Skin of body (tissue), 3 donors: ENCODE measurements at places on chromosomes 3 and 15. TPM values are rescaled to one million over a fixed set of nuclear protein-coding genes. Genes with fewer than 3 reads are reported as not detected.

GRCh38 chr3:50288387-50289007 lies 3.7 kb downstream of the IFRD2 start:
- DNase-seq = no peak

CACNA2D3 gene
- total RNA-seq = 1.2 TPM

DNA sequence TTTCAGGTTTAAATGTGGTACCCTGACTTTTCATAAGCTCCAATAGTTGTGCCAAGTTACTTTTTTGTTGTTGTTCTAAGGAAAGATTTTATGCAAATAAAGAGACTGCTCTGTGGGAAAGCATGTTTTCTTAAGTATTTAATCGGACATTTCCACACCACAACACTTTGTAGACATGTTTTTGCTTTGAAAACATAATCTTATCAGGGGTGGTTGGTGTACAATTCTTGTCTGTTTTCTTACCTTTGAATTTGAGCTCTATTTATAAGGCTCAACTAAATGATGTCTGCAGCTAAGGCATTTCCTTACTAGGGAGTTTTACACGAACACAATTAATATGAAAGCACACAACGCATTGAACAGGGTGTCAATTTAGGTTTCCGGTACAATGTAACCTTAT lies 81.5 kb upstream of the CDIN1 start:
- DNase-seq = no peak

MED12L gene
- total RNA-seq = 1.5 TPM

SLCO2A1 gene
- total RNA-seq = 3.7 TPM
